ENCODE measurements at places on chromosomes 7 and 10. TPM values are rescaled to one million over a fixed set of nuclear protein-coding genes. Genes with fewer than 3 reads are reported as not detected.

- DNase-seq = no peak
These were observed 188.4 kb upstream of the ETV1 start for GRCh38 chr7:14177876-14178275.

DNA sequence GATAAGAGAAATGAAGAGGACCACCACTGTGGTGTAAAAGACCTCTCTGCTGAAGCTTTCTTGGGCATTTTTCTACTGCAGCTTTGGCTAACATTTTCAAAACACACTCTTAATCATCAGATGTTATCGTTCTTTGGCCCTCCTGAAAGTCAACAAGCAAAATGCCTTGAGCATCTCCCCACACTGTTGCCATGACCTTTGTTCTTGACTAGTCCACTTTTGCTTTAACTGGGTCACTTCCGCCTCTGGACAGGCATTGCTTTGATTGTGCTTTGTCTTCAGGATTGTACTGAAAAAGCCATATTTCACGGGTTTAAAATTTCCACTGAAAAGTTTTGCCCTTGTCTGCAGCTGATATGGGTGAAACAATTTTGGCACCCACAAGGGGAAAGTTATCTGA is 107.8 kb upstream of the CXCL12 start:
- no peak for DNase-seq

- DNase-seq = no peak
These were observed 179.9 kb downstream of the DIP2C start for GRCh38 chr10:509361-510102.

DNA sequence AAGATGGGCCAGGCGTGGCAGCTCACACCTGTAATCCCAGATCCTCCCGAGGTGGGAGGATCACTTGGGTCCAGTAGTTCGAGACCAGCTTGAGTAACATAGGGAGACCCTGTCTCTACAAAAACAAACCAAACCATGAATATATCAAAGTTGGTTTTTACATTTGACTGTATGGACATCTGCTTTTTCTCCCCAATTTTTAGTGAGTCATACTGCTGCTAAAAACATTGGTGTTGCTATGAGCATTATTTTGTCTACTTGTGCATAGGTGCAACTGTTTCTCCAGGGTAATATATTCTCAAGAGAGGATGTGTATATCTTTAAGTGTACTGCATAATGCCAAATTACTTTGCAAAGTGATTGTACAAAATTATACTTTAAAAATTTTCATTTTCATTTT is 769 bp upstream of the TMEM248 start:
- DNase-seq = no peak

- DNase-seq = no peak
These were observed 15.6 kb upstream of the ADO start for GRCh38 chr10:62788861-62789467.

GRCh38 chr7:129136887-129137642 is 7.4 kb upstream of the TSPAN33 start:
- DNase-seq = no peak

- DNase-seq = no peak
These were observed 70.0 kb downstream of the KLF6 start for GRCh38 chr10:3714967-3715366.

GRCh38 chr7:120792861-120793130 is 65.1 kb downstream of the TSPAN12 start:
- DNase-seq = no peak

GRCh38 chr7:7424151-7424873 is 111.4 kb downstream of the COL28A1 start:
- peak; percentile 17 for DNase-seq

DNA sequence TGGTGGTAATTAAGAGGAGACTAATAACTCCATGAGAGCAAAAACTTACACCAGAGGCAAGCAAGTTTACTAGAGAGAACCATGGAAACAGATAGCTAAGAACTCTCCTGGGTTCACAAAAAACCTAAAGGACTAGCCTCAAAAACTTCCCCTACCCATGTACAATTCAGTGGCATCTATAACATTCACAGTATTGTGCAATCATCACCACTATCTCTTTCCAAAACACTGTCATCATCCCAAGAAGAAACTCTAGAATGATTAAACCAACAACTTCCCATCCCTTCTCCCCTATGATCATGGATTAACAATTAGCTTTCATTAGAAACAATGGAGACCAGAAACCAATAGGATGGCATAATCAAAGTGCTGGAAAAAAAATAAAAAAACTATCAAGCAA is 1038.3 kb downstream of the LRMDA start:
- DNase-seq = no peak

DNA sequence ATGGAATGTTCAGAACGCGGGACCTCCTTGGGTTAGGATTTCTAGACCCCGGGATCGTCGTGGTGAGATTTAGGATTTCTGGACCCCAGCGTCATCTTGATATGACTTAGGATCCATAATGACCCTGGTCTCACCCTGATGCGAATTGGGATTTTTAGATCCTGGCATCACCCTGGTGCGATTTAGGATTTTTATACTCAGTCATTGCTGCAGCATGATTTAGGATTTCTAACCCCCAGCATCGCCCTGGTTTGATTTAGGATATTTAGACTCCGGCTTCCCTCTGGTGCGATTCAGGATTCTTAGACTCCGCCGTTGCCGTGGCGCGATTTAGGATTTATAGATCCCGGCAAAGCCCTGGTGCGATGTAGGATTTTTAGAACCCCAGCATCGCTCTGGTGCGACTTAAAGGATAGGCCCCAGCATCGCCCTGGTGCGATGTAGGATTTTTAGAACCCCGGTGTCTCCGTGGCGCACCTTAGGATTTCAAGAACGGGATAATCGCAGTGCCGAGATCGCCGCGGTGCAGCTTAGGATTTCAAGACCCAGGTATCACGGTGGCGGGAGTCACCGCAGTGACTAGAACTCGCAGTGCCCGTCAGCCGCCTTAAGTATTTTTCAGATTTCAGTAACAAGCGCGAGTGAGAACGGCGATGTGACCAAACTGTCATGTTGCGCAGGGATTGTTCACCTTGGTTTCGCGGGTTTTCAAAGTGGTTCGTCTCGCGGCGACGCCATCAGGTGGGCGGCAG is 814 bp downstream of the MEST start:
- DNase-seq = no peak

DNA sequence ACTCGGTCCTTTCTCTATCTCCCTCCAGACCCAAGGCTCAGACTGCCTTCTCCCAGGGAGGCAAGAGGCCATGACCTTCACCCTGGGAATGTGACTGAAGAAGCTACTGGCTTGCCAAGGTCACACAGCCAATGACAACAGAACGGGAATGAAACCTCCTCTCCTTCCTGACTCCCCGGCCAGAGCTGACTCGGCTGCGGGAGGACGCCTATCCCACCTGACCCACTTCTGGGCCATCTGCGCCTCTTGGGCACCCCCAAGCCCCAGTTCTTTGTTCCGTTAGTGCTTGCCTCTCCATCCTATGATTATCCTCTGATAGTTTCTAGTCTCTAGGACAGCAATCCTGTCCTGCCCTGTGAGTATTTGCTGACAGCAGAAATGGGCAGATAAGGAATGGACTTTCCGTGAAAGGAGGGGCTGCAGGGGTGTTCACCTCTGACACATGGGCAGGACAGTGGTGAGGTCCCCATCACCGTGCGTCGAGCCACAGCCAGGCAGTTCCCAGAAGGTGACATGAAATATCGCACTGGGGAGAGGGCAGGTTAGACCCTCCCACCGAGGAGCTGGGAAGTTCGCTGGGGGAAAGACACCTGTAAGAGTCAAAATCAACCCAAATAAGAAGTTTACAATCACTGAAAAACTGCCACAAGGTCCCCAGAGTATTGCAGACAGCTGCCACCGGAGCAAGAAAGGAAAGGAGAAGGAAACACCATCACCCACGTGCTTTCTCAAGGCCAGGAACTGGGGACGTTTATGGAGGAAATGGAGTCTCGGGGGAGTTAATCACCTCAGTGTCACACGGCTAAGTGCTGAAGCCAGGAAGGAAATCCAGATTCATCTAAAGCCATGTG is 63.0 kb downstream of the INSIG1 start:
- no peak for DNase-seq

- no peak for DNase-seq
These were observed 43.7 kb upstream of the FAM180A start for GRCh38 chr7:135792363-135792668.

- peak; percentile 31 for DNase-seq
These were observed 758 bp upstream of the OPTN start for GRCh38 chr10:13099144-13099665.

DNA sequence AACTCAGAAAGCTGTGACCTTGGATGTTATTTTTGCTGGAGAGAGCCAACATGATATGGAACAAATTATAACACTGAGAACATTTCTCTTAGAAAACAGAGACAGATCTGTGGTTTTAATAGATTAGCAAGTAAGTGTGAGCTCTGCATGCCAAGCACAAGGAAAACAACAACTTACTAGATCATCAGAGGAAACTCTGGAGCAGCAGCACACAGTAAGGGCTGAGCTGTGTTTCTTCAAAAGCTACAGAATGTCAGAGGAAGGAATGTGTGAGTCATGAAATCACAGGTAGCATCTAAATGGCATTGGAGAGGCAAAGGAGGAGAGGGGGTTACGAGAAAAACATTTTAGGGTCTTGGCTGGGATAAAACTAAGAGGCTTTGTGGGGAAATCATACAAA is 283.4 kb upstream of the FZD8 start:
- no peak for DNase-seq

TRIM56 gene
- 24.2 TPM for total RNA-seq

INHBA gene
- 0.38 TPM for total RNA-seq

TFAM gene
- total RNA-seq = 153 TPM

HOXA9 gene
- not detected for total RNA-seq

LRRC27 gene
- total RNA-seq = 2.0 TPM

ADAM12 gene
- total RNA-seq = 0.51 TPM

GSDME gene
- 3.1 TPM for total RNA-seq

All from activated T-cell treated with anti-CD3 and anti-CD28 coated beads, Interleukin-2, amount 50 U/mL, for 4 hours (primary cell).